Renal cortical epithelial cell (primary cell): ENCODE measurements at places on chromosomes 3 and 15.

DNA sequence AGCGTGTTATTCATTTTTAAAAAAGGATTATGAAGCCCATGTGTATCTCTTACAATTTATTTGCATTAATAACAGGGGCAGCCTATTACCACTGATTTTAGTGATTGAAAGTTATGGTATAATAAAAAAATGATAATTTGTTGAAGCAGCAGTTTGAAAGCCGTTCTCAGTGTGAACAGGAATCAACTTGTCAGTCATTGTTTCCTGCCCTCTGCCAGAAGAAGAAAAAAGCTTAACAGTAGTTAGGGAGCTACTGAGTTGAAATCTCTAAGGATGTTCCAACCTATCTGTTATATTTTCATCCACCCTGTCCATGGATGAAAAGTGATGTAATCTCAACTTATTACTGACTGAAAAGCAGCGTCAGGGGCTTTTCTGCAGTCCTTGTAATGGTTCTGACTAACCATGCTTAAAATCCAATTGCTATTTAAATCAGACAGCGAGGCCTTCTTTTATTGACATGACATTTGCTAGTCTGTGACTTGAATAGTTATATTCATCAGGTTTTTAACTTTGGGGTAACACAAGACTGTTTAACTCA lies 486.7 kb downstream of the ROBO2 start:
- no peak for DNase-seq

GRCh38 chr3:156389449-156389950 lies 165.4 kb downstream of the SSR3 start:
- DNase-seq, result no peak

DNA sequence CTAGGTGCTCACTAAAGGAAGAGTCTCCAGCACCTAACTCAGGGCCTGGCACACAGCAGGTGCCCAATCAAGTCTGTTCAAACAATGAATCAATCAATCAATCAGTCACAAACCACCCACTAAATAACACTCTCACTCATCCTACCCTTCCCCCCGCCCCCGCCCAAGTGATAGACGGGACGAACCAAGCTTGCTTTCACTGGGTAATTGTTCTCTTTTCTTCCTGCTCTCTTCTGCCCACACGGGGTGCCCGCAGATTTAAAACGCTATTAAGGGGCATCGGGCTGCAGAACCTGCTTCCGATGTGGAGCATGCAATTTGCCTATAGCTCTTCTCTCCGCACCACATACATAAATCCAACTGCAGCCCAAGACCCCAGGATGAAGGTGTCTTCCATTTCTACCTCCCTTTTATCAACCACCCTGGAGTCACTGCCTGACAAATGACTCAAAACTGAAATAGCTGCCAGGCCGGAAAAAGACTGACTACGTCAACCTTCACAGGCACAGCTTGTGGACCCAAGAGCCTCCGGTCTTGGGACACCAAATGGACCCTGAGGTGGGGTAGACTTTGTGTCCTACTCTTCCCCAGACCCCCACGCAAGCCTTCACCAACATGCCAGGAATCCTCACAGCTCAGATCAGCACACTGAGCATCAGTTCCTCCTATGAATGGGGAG lies 1.7 kb downstream of the KLHL25 start:
- no peak for DNase-seq

- no peak for DNase-seq
These were observed 264.5 kb upstream of the RASGRP1 start for GRCh38 chr15:38829086-38829485.

DNA sequence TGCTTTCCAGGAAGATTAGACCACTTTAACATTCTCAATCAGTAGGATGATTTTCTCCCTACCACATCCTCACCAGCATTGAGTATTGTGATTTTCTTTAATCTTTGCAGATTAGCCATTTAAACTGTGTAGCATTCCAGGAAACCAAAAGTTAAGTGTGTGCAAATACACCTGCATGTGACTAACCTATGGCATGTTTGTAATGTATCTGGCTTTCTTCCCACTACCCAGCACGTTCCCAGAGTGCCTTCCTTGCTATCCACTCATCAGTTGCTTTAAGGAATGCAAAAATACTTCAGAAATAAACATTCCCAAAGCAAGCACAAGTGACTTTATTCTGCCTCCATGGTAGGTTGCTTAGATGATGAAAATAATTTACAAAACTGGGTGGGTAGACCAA lies 74.2 kb downstream of the ATG7 start:
- peak; percentile 56 for DNase-seq

- DNase-seq, result no peak
These were observed 611 bp upstream of the SLC27A2 start for GRCh38 chr15:50181201-50181968.

DNA sequence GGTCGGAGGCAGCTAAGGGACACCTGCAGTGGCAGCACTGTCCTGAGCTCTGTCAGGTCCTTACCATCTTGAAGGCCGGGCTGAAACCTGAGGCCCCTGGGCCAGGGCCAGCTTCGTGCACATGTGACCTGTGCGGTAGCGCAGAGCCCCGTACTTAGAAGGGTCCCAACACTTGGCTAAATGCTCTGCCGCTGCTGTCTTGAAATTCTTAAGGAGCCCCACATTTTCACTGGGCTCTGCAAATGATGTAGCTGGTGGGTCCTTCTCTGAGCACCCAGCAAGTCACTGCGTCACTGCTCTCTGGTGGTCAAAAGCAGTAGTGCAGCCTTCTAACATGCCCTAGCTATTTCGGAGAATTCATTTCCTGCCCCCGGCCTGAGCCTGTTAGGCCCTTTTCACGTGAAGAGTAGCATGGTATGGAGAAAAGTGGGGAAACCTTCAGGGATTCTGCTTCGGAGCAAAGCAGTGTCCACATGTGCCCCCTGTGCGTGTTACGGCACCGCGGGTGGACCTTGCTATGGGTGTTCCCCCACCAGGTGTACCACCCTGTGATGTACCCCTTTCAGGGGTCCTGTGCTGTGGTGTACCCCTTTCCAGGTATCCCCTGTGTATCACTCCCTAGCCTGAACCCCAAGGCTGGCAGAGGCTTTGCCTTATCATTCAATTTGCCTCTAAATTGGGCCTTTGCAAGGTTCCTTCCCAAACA lies 79.7 kb downstream of the TMEM266 start:
- peak; percentile 52 for DNase-seq

DNA sequence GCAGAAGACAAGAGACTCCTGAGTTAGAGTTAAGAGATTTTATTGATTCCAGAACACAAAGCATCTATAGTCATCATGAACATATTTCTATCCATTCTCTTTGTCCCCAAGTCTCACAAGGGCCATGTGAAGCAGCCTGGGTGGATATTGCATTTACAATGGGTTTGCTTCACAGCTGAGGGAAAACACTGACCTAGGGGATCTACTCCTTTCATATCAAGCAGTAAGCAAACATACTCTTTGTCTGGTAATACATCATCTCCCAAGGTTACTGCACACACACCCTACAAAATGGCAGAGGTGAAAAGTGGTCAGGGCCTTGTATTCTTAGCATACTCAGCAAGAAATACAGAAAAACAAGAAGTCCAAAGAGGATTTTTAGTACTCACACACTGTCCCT lies 267.7 kb upstream of the BCHE start:
- DNase-seq, result no peak

DNA sequence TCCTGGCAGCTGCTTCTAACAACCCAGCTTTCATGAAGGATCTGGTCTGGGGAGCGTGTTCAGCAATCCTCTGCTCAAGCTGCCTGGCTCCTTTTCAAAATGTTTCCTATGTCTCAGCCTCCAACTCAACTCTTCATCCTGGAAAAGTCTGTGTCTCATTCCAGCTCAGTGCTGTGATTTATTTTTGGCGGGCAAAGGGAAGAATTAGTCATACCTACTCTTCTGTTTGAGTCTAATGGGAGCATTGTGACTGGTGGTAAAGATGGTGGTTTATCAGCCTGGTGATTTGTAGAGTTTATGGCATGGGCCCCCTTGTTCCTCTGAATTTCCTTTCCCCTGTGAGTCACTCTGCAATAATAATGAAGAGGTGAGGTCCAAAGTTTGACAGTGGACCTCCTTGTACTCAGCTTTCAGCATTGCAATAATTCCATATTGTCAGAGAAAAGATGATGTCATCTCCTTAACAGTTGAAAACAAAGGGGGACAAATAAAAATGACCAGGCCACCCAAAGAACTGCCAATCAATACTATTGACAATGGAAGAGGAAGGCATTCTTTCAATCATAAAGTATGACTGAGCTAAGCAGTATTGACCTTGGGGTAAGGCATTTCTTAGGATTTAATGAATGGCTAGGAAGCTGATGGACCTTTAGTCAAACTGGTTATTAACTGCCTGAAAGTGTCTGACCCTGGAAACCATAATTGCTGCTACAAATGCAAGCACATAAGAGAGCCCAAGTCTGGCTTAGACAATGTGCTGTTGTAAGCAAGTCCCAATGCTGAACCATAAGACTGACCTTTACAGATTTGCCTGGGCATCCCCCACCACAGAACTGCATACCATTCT lies 204.7 kb upstream of the MCTP2 start:
- DNase-seq, result no peak

DNA sequence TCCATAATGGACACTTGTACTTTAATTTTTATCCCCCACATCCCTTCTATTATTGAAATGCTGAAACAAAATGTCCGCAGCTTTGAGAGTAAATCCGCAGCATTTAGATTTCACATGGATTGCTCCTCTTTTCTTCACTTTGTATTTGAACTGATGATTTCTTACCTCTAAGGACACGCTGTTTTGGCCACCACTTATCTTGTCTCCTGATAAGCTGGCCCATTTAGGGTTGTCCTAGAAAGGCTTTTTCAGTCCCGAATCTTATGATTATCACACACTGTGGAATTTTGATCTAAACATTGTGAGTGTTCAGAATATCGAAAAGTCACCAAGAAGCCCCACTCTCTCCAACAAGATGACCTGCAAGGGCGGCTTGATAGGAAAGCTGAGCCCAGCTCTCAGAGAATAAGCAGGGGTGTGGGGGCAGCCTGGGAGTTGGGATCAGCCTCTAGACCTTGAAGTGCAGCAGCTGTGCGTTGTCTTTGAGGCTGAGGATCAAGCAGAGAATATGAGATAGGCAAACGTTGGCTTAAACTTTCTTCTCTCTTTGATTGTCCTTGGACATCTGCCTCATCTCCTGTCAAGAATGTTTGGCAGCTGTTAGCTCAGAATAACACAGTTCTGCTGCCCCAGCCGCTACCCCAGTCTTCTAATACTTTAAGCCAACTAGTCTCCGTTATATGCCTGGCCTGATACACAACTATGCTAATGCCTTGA lies 399.7 kb upstream of the NR2F2 start:
- DNase-seq, result no peak

GRCh38 chr15:93035953-93036810 lies 52.8 kb downstream of the RGMA start:
- peak; percentile 16 for DNase-seq

DNA sequence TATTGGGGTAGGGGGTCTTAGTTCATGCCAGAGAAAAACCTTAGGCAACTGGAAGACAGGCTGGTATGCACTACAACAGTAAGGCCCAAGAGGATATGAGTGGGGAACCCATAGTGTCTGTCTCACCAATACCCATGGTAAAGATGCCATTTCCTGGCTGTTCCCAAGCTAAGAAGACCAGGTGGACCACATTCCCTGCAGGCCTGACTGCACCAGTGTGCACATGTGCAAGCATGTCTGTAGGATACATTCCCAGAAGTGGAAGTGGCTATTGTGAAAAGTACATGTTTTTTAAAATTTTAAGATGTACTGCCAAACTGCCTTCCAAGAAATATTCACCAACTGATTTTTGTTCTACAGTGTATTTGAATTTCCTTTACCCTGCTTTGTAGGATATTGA lies 207.3 kb upstream of the CTNNB1 start:
- no peak for DNase-seq

DNA sequence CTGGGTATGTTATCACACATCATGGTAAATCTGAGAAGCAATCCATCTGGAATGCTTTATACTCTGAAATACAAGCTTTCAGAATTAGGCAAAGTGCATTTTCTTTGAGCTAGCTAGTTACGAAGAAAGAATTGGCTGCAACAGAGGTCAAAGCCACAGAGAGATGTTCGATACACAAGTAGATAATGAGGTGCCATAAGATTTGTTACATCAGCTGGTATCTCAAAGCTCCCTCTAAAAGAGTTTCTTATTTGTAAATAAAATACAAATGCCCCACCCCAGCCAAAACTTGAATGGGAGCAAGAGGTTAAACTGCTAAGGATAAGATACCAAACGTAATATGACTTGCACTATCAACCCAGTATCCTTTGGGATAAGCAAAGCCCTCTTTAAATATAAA lies 84.0 kb upstream of the SLCO3A1 start:
- no peak for DNase-seq

DNA sequence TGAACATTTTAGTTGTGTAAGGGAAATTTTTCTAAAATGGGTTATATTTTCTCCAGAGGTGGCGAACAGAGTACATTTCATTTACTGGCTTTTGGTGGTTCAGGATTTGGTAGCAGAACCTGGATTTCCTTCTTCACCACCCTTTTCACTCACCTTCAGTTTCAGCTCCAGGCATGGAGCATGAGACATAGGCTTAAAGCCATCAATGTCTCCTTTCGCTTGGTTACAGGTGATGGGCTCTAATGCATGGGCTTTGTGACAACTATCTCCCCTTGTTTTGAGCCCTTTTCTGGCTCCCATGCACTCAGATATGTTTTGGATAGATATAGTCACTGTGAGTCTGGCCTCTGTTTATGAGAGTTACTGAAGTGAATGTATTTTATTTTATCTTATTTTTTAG lies 96.6 kb upstream of the ANKRD28 start:
- no peak for DNase-seq

GRCh38 chr3:101138817-101139216 lies 145.6 kb upstream of the ABI3BP start:
- no peak for DNase-seq

GRCh38 chr3:124854009-124854408 lies 33.2 kb downstream of the ITGB5 start:
- no peak for DNase-seq
